ENCODE measurements at places on chromosomes 1 and 21.

- DNase-seq: no peak
These were observed 88.9 kb upstream of the HAO2 start for GRCh38 chr1:119279456-119280381.

- DNase-seq: no peak
These were observed 16.1 kb upstream of the PEX10 start for GRCh38 chr1:2428490-2428889.

GRCh38 chr1:200893411-200893901 lies 1.2 kb upstream of the INAVA start:
- DNase-seq: no peak

GRCh38 chr1:1461721-1462317 lies 9.7 kb upstream of the ATAD3B start:
- DNase-seq: no peak

GRCh38 chr1:22609291-22609690 lies 27.1 kb upstream of the C1QA start:
- no peak for DNase-seq

- no peak for DNase-seq
These were observed 2.2 kb upstream of the IL20 start for GRCh38 chr1:206863266-206863665.

DNA sequence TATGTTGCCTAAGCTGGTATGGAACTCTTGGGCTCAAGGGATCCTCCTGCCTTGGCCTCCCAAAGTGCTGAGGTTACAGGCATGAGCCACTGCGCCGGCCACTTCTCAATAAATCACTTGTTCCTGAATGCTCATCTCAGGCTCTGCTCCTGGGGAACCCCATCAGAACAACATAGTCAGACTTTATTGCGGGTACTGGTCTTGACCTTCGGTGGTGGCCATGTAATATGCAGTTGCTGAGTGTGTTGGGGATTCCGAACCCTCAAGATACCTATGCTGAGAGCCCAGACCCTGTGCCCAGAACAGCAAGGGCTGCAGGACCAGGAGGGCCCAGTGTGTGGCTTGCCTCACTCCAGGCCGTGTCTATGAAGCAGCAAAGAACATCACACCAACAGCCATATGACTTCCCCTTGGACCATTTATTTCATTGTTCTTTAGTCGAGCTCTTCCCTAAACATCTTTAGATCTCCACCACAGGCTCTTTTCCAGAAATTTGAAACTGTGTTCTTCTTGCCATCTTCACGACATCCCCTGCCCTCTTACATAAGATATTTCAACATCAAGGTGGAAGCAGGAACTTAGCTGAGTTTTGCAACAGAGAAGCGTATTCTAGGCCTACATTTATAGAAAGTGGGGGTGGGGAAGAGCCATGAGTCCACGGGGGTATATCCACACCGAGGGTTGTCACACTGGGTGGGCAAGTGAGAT lies 12.7 kb upstream of the SDHB start:
- no peak for DNase-seq

GRCh38 chr1:245690946-245691541 lies 536.3 kb downstream of the KIF26B start:
- DNase-seq: no peak

- no peak for DNase-seq
These were observed 111.6 kb downstream of the MATN1 start for GRCh38 chr1:30611741-30612309.

- DNase-seq: no peak
These were observed 340.2 kb downstream of the SMYD3 start for GRCh38 chr1:246166841-246167240.

DNA sequence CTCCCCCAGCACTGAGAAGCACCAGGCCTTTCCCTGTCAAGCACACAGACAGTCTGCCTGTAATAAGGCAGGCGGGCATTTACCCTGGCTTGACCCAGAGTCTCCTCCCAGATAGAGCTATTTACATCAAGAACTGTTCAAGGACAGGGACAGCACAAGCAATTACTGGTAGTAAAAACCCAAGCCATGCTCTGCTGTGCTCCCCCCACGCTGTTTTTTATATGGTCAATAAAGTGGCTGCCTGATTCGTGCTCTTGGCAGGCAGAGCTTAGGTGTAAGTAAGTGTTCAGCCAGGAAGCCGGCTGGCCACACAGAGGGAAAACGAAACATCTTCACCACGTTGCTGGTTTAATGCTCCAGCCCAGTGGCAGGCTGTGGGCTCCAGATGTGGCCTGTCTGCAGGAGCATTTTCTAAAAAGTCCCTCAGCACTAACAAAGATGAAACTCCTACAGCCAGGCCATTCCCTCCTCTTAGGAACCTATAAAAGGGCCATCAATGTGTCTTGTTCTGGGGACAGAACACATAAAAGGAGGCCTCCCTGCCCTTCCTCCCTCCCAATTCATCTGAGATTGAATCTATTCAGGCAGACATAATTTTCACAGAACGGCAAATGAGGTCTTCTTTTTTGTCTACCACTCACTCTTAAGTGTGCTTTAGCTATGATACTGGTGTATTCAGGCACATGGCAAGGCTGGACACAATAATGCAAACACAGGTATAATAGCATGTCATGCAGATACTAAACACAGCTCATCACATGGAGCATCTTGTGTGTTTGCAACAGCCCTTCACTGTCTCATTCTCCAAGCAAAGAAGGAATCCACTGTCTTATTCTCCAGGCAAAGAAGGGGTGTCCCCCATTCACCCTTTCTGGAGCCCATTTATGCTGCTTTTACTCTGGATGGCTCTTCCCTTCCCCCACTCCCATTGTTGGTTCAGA lies 378.9 kb downstream of the HHAT start:
- no peak for DNase-seq
